Naive thymus-derived CD8-positive, alpha-beta T cell (primary cell): ENCODE measurements at places on chromosomes 2 and 18.

DNA sequence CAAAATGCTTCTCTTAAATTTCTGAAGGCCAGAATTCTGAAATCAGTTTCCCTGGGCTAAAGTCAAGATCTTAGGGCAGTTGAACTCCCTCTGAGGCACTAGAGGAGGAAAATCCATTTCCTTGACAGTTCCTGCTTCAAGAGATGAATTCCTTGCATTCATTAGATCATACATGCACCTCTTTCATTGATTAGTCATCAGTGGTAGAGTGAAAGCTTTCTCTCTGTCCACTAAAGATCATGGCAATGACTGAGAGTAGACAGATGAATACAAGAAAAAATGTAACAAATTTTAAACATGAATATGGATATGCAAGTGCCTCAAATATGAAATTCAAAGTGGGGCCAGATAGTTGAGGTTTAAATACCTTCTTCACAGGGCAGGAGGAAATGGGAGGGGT lies 693.4 kb upstream of the TMEFF2 start:
- DNase-seq = no peak

- no peak for DNase-seq
Measured at GRCh38 chr18:44729631-44730101, 49.0 kb downstream of the SETBP1 start.

GRCh38 chr2:109159096-109159495 lies 30.1 kb downstream of the SH3RF3 start:
- no peak for DNase-seq

- DNase-seq = no peak
Measured at GRCh38 chr2:143877876-143878530, 641.9 kb downstream of the ZEB2 start.

- DNase-seq = no peak
Measured at GRCh38 chr2:58350484-58350883, 109.4 kb upstream of the FANCL start.

- DNase-seq = no peak
Measured at GRCh38 chr2:105005181-105005951, 32.5 kb upstream of the MRPS9 start.

- no peak for DNase-seq
Measured at GRCh38 chr2:167355821-167356220, 467.5 kb downstream of the XIRP2 start.

DNA sequence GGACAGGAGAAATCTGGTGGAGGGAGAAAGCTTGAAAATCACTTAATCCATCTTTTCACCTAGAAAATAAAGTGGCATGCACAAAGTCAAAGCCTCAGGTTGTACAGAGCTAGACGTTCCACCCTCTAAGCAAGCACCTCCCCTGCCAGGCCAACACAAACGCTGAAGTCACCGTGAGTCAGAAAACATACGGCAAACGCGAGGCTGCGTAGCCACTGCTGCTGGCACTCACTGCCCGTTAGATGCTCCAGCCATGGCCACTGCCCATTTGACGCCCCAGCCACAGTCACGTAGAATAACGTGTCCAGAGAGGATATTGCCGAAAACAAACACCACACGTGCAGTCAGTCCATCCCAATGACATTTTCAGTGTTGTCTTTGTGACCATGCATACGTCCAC lies 209.7 kb upstream of the PXDN start:
- no peak for DNase-seq

- DNase-seq = no peak
Measured at GRCh38 chr18:36372903-36373311, 75.4 kb downstream of the FHOD3 start.

- DNase-seq = no peak
Measured at GRCh38 chr2:240759459-240759858, 60.6 kb downstream of the KIF1A start.

- no peak for DNase-seq
Measured at GRCh38 chr2:34112161-34112560, 513.1 kb upstream of the FAM98A start.

- no peak for DNase-seq
Measured at GRCh38 chr2:7837237-7837760, 844.6 kb upstream of the ID2 start.

DNA sequence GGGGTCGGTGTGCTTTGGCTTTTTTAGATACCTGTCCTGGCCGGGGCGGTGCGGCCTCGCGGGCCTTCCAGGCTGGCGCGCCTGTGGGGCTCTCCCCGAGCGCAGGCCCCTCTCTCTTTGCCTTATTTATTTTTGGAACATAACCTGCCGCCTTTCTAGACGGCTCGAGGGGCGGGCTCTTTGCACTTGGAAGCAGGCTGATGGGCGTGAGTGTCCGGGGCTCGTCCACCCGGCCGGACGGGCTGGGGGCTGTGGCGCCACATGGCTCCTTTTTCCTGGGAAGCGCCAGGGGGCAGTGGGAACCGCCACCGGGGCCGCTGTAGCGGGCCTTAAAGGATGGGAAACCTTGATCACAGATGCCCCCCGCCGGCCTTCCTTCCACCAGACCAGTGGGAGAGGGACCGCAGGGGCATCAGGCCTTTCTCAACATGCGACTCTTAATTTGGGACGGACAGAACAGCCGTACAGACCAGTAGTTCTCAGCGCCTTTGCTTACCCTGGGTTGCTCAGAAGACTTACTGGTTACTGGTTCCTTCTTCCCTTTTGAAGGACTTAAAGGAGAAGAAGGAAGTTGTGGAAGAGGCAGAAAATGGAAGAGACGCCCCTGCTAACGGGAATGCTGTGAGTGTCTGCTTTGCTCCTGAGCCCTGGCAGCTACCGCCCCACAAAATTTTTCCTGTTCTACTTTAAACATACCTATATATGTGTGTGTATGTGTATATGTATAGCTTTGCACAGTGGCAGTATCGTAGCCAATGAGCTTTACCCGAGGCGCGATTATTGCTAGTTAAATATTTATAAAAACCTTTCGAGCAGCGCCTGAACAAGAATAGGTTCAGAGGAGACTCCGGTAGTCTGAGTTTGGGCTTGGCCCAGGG lies 2.7 kb downstream of the PTMA start:
- no peak for DNase-seq

GRCh38 chr2:194765723-194766122 lies 891.3 kb upstream of the SLC39A10 start:
- no peak for DNase-seq

DNA sequence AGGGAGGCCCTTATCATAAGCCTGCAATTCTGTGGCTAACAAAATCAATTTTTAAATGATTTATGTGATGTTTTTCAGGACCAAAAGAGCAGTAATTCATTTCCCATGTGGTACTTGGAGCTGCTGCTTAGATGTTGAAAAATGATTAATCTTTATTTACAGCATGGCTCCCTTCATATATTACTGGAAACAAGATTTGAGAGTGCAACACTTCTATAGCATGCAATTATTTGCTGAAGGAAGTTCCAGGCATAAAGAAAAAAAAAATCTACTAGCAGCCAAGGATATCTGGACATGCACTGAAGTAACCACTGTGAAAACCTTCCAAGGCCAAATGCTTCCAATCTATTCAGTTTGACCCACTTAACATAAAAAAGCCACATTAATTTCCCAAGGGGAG lies 186.3 kb downstream of the SLC8A1 start:
- DNase-seq = no peak

GRCh38 chr2:3463944-3464343 lies 55.4 kb downstream of the ADI1 start:
- peak; percentile 23 for DNase-seq

GRCh38 chr2:60958361-60958760 lies 59.2 kb upstream of the PEX13 start:
- DNase-seq = no peak

DNA sequence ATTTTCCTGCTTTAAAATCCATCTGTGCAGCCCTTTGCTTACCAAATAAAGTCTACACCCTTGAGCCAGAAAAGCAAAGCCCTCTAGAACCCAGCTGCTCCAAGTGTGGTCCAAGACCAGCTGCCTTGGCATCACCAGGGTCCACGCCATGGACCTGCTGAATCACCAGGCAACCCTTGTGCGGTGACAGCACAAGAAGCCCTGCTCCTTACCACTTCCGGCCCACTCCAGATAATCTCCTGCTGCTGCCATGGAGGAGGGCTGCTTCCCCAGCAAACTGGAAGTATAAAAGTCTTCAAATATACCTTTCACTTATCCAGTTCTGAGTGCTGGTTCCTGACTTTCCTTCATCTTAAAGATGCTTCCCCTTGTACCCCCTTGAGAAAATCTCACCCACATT lies 106.0 kb upstream of the PKDCC start:
- no peak for DNase-seq

GRCh38 chr2:132691556-132691955 lies 21.6 kb upstream of the LYPD1 start:
- no peak for DNase-seq

DNA sequence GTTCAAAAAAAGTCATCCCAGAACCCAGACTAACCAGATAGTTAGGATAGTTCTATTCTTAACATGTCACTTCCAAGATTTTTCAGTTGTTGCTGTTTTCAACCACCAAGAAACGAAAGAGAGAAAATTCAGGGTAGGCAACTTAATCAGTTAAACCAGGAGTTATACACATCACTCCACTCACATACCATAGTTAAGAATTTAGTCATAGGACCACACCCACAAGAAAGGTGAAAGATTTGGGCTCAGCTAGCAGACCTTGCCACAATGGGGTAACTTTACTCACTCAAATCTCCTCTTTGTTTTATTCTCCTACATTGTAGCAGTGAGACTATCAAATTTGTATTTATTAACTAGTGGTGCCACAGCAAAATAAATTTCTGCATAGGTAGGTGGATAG lies 473.6 kb downstream of the NUP35 start:
- no peak for DNase-seq

GRCh38 chr18:26317398-26317797 lies 91.2 kb downstream of the TAF4B start:
- DNase-seq = no peak

GRCh38 chr18:71471963-71472725 lies 1072.0 kb downstream of the CBLN2 start:
- DNase-seq = no peak

GRCh38 chr2:54577944-54578647 lies 122.0 kb downstream of the SPTBN1 start:
- DNase-seq = no peak

DNA sequence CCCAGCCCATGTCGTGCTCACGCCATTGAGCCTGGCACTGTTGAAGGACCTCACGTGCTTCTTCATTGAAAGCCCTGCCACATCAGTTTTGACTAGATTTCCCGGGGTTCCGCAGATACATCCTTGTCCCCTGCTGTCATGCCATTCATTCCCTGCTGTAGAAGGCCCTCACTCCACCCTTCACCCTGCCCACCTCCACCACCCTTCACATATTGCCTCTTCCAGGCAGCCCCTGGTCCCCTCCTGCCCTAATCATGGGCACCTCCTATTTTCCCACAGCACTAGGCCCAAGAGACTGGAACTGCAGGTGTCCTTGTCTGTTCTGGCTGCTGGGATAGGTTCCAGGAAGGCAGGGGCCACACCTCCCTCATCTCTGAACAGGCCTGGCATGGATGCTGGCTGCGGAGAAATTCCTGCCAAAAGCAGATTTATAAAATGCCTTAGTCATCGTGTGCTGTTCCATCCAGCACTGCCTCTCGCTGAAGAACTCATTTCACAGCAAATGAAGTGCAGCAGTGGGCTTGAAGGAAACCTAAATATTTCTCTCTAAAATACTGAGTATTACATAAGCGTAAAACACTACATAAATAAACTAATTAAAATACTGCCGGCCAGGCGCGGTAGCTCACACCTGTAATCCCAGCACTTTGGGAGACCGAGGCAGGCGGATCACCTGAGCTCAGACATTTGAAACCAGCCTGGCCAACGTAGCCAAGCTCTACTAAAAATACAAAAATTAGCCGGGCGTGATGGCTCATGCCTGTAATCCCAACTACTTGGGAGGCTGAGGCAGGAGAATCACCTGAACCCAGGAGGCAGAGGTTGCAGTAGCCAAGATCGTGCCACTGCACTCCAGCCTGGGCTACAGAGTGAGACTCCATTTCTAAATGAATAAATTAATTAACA lies 38.4 kb downstream of the EIF4E2 start:
- no peak for DNase-seq

DNA sequence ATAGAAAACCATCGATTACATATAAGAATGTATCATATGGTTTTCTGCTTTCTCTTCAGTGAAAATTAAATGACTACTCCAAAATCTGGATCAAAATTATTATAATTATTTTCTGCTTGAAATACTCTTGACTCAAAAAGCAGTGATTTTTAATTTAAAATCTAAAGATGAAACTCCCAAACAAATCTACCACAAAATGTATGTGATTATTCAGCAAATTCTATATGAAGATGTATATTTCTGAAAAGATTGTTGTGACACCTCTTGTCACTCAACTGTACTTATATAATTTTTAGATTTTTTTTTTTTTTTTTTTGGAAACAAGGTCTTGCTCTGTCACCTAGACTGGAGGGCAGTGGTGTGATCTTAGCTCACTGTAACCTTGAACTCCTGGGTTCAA lies 98.6 kb downstream of the MTCL1 start:
- DNase-seq = no peak

DNA sequence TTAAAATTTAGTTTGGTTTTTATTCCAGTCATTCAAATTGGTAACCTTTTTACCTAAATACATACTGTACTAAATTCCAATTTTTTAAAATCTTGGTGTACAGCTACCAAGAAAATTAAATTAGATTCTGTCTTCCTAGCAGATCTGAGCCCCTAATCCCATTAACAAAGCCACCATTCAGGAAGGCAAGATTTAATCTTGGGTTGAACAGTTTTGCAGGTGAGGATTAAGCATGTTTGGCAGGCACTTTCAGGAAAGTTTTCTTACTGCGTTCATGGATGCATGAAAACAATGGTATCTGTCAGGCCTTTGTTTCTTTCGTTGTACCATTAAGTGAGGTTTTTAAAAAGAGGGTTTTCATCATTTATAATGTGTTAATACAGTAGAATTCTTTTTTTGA lies 32.8 kb downstream of the ITPRID2 start:
- no peak for DNase-seq

DNA sequence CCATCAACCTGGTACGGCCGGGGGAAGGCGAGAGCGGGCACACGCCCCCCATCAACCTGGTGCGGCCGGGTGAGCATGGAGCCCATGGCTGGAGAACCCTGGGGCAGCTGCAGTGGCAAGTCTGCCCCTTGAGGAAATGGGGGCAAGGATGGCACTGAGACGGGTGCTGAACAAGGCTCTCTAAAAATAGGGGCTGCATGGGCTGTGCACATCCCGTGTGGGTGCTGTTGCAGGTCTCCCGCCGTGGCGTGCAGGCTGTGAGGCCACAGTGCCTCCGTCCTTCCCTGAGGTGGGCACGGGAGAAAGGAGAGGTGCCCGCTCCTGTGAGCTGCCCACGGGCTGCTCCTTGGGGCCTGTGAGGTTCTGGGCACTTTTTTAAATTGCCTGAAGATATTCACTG lies 99.2 kb downstream of the NFATC1 start:
- DNase-seq = no peak

- DNase-seq = no peak
Measured at GRCh38 chr2:15734674-15735483, 143.2 kb downstream of the DDX1 start.

- DNase-seq = no peak
Measured at GRCh38 chr2:64655873-64656272, 2.2 kb upstream of the SERTAD2 start.

GRCh38 chr2:10903861-10904210 lies 7.9 kb upstream of the KCNF1 start:
- DNase-seq = no peak
